Fibroblast of skin of back (primary cell): ENCODE measurements at places on chromosomes 2 and 18.

DNA sequence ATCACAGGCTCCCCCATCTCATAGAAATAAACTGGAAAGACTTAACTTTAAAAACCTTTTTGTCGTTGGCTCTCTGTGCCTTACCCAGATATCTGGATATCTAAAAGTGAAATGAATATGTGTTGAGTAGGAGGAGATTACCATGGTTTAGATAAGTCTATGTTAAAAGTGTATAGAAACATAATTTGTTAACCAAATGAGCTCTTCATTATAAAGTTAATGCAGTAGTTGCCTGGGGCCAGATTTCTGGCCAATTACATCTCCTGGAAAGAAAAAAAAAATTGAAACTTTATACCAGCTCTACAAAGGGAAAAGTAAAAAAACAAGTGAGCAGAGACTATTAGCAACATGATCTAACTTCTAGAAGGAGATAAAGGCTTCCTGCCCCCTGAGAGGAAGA, 259.6 kb upstream of the UBE2E3 start:
- DNase-seq = no peak

DNA sequence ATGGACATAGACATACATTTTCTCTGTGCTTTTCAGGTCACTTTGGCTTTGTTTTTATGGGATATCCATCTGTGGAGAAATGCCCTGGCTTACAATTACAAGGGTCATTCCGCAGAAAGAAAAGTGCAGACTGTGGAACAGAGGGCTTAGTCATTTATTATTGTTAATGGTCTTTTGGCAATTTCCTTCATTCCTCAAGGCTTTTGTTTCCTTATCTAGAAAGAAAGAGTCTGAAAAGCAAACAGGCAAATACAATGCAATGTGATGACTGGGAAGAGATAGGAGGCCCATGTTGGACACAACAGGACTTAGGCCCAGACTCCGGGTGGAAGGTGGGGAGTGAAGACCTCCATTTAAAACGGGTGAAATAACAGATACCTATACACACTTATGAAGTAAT, 129.5 kb upstream of the CAVIN2 start:
- peak; percentile 75 for DNase-seq

DNA sequence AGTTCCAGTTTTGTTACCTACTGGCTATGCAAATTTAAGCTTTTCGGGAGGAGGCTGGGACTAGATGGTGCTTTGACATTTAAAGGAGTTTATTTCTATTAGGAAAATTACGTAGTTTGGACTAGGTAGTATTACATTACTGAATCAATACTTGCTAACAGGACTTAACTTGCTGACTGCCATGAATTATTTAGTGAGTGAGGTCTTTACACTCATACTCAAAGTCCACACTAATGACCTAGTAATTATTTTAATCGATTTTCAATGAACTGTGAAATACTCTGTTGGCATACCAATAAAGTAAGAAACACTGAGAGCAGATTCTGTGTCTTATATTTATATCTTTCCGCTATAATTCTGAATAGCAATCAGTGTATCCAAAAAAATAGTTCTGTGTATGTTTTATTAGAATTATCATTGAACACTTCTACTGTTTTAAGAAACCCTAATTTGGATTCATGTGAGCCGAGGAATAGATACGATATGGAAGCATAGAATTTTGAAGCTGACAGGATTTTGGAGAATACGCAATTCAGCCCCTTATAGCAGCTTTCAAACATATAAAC, 55.0 kb downstream of the CHST9 start:
- DNase-seq = no peak

DNA sequence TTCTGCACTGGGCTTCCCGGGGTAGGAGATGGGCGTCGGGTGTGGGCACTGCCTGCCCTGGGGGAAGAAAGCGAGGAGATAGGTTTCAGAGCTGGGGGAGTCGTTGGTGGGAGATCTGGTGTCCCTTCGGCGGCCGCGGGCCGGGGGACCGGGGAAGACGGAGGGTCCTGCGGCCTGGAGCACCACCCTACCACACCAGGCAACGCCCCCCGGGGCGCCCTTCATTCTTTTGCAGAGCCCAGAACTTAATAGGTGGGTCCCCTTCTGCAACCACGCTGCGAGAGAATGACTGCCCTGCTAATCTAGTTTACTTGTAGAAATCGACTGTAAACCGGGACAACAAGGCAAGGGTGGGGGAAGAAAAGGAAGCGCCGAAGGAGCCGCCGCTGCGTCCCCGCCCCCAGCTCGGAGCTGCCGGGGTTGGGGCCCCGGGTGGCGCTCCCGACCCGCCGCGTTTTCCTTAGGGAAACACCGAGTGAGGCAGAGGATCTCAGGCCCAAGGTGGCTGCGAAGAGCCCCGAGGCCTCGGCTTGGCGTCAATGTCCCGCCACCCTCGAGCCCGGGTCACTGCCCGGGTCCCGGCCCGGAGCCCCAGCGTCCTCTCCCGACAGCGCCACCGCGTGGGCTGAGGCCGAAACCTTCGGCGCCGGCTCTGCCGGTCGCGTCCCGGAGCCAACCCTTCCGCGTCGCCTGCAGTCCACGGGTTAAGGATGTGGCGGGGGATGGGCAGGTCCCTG, 5.4 kb upstream of the SATB2 start:
- peak; percentile 70 for DNase-seq

GRCh38 chr2:232781765-232782164, 5.4 kb upstream of the KCNJ13 start:
- peak; percentile 5 for DNase-seq

GRCh38 chr2:132811148-132811915, 141.3 kb upstream of the LYPD1 start:
- DNase-seq = no peak

DNA sequence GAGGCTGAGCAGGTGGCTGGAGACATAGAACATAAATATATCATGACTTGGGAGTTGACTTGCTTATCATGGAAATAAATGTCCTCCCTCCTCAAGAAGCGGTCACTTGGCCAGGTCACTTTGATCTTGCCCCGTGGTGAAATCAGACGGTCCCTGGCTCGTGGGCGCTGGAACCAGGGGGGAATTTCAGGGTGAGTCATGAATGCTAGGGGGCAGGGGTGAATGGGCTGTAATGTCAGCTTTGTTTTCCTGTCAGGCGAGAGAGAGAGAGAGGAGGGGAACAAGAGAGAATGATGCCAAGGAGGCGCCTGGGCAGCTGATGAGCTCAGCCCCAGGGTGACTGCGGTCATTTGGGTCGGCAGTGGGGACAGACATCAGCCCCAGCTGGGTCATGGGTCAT, 47.7 kb downstream of the RRM2 start:
- peak; percentile 10 for DNase-seq

GRCh38 chr2:128756365-128756717, 437.7 kb upstream of the HS6ST1 start:
- no peak for DNase-seq

DNA sequence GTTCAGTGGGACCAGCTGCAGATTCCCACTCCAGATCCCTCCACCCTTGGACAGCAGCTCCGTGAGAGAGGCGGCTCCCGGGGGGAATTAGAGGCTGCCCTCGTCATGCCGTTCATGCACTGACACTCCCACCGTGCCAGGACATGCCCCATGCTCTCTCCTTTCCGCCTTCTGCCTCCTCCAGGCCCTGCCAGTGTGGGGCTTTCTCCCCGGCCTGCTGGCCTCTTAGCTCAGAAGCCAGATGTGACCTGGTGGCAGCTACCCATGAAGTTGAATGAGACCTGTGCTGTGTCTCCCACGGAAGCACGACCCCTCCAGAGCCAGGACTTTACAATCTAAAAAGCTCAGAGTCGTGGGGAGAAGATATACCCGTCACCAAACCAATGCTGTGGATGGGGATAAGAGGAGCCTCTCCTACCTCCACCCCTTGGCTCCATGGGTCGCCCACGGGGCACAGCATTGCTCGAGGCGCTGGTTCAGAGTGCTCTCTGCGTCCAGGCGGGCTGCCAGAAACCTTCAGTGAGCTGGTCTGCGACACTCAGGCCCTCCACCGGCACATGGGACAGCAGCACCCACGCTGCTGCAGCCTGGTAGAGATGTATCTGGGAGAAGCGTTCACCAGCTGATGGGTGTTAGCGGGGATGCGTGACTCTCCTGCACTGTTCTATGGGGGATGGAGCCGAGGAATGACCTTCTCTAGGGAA, 111.0 kb upstream of the GPC1 start:
- DNase-seq = no peak

- peak; percentile 43 for DNase-seq
These were observed 25.8 kb downstream of the PKP4 start for GRCh38 chr2:158482594-158482993.

DNA sequence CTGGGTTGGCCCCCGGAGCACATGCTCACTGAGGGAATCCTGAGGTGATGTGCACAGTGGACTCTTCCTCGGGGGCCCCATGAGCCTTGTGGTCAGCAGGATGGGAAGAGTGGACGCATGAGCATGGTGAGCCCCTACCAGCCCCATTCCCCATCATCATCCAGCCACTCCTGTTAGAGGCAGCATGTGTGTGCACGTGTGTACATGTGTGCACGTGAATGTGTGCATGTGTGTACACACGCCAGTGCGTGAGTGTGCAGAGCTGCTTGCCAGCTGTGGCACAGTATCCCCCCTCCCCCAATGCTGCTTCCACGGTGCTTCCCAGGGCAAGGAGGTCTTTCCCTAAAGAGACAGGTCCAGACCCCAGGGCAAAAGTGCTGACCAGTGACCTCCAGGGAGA, 57.8 kb downstream of the KIF1A start:
- DNase-seq = no peak

DNA sequence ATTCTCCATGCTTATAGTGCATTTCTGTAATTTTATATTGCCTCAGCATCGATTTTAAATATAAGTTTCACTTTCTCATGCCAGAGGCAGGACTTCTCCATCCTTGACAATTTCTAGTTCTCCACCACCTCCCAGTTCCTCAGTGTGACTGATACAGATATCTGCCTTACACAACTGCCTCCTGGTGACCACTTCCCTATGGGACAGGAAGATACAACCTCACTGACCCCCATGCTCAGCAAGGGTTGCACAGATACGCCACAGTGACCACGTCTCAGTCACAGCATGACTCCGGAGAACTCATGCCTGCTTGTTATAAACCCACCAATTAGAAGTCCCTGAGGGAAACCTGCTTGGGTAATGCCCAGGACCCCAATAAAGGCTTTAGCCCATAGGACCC, 284.0 kb upstream of the MC4R start:
- no peak for DNase-seq

GRCh38 chr18:319720-320119, 51.9 kb upstream of the THOC1 start:
- DNase-seq = no peak

- DNase-seq = peak; percentile 43
These were observed 9.7 kb downstream of the ITGA4 start for GRCh38 chr2:181466661-181467576.

DNA sequence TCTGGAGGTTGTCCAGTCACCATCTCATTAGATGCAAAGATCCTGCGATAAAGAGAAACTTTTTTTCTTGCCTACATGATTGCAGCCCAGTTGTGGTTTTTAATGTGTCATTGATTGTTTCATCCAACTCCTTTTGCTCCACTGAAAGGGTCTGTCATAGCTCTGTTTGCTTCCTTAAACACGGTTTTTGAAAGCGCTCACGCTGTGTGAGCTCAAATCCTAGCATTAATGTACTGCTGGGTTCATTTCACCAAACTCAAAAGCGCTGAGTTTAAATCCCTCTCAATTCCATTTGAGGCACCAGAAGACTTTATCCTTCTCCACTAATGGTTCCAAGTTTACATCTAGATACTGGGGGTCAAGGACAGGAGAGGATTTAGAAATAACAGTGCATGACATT, 53.6 kb downstream of the CDK15 start:
- peak; percentile 37 for DNase-seq

- no peak for DNase-seq
These were observed 45.5 kb upstream of the LDAH start for GRCh38 chr2:20868377-20868776.

GRCh38 chr2:234669621-234670020, 172.7 kb upstream of the ARL4C start:
- DNase-seq = no peak

GRCh38 chr18:58766164-58766563, 94.9 kb downstream of the MALT1 start:
- DNase-seq = no peak

DNA sequence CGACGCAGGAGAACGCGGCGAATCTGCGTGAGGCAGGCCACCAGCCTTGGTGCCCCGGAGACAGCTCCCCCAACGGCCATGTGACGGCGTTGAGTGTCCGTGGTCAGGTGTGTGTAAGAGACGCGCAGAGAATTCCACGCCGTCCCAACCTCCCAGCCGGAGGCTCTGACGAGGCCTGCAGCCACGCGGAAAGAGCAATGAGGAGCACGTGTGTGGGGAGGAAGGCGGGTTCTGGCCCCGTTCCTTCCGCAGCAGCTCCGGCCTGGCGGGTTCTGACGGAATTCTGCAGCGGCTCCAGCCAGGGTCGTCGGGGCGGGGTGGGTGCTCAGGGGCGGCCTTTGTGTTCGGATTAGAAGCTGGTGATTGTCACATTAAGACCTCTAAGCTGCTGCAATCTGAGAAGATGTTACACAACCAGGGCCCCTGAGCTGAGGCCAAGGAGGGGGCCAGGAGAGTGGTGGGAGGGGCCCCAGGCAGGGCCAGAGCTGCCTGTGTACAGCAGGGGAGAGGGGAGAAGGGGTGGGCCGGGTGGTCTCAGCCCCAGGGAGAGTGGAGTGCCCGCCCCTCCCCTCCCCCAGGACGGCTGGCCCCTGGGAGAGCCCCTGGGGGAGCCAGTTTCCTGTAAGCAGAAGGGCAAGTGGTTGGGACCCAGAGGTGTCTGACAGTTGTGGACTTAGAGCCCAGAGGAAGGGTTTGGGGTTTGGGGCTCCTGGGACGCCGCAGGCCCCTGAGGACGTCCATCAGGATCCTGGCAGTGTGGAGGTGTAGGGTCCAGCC, 5.1 kb upstream of the GAL3ST2 start:
- no peak for DNase-seq

DNA sequence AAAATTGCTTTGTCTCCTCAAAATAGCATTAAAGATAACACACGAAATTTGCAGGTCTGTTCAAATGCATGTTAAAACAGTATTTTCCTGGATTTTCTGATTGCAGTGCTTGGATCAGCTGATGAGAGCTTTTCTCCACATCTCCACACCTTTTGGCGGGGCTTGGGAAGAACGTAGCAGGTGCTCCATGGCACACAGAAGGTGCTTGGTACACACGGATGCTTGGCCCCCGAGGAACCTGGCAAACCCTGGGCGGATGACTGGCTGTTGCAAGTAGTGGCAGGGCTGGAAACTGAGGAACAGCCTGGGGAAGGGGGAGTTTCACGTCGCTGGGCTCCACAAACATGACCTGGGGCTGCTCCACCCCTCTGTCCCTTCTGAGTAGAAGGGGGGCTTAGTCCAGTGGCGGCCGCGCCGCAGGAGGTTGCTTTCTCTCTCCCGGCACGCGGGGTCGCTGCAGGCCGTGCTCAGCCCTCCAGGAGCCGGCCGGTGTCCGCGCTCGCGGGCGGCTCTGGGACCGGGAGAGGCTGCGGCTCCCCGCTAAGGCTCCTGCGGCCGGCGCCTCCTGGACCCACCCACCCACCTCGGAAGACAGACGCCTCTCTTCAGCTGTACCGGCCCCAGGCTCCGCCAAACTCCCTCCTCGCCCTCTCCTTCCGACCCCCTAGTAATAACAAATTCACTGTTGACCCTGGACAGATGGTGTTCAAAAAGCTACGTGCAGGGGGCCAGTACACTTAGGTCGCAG, 69.3 kb downstream of the MARCO start:
- peak; percentile 28 for DNase-seq
